ENCODE measurements at places on chromosomes 5 and 9.

- DNase-seq, result no peak
Measured at GRCh38 chr5:62299101-62299500, 6.9 kb upstream of the KIF2A start.

- DNase-seq, result peak; percentile 47
Measured at GRCh38 chr5:170623576-170624181, 119.9 kb downstream of the KCNIP1 start.

- no peak for DNase-seq
Measured at GRCh38 chr5:132526974-132527564, 16.3 kb downstream of the IL5 start.

GRCh38 chr5:167840527-167841130, 450.8 kb upstream of the WWC1 start:
- no peak for DNase-seq

- DNase-seq, result no peak
Measured at GRCh38 chr5:54656261-54656728, 138.7 kb downstream of the SNX18 start.

DNA sequence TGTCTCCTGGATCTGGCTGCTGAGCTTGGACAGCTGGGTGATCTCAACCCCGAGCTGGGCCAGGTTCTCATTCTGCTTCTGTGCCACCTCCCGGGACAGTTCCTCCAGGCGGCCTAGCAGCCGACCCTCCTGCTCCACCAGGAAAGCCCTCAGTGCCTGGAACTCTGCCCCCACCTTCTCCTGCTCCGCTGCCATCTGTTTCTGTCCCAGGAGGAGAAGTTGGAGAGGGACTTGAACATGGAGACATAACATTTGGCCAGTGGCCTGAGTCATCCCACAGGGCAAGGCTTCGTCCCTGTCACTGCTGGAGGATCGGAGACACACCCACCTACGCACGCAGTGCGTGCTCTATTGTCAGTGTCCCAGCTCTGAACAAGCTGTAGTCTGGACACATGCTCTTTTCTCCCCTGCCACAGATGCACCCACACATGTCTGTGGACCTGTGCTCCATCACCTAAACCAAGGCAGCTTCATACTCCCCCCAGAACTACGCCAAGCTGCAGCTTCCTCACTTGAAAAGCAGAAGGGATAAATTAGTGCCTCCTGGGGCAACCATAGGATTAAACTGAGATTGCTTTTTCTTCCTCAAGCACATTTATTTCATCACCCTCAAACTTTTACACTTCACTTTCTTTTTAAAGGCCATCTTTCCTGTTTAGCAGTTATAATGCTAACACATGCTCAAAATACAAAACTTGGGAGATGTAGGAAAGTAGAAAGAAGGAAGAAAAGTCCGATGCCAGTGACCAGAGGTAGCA, 4.9 kb downstream of the TRIM7 start:
- no peak for DNase-seq
